ENCODE measurements at places on chromosomes 2 and 18.

GRCh38 chr2:94870440-94871225 lies 597 bp upstream of the TEKT4 start:
- no peak for DNase-seq

- peak; percentile 55 for DNase-seq
Measured at GRCh38 chr2:201860636-201861066, 54.3 kb downstream of the CDK15 start.

- DNase-seq, result no peak
Measured at GRCh38 chr2:32691678-32692077, 63.8 kb downstream of the TTC27 start.

DNA sequence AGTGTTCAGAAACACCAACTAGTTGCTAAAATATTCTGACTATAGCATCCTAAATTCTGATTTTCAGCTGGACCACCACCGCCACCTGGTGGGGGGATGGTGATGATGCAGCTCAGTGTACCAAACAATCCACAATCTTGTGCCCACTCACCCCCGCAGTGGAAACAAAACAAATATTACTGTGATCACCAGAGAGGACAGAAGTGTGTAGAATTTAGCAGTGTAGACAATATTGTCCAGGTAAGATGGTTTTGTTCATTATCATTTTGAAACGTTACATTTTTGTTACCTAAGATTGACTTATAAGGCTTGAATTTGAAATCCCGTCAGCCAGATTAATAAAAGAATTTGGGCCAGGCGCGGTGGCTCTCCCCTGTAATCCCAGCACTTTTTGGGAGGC lies 31.7 kb upstream of the UBXN4 start:
- peak; percentile 47 for DNase-seq

DNA sequence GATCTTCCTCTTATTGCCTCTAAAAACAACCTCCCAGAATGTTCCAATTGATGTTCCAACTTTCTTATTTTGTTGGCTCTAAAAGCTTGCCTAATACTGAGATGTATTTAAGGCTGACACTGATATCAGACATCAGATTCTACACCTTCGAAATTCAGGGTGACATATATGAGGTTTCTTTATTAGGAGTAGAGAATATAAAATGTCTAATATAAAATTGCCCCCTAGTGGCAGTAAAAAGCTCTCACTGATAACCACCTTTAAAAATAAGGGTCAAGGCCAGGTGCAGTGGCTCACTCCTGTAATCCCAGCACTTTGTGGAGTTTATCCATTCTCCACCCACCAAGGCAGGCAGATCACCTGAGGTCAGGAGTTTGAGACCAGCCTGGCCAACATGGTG lies 789.7 kb upstream of the SLC39A10 start:
- no peak for DNase-seq

DNA sequence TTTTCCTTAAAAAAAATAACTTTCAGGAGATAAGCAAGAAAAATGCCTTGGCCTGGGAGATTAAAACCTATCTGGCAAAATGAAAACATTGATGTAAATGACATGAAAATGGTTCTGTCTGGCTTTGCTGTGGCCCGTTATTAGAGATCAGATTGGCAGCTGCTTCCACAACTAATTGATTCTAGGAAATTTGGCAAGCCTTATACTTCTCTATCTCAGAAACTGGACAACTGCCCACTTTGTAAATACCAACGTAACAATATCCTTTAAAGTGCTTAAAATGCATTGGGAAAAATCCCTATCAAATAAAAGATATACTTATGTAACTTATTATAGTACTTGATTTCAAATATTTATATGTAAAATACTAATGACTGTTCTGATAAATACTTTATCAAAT lies 14.2 kb upstream of the SKA1 start:
- no peak for DNase-seq

DNA sequence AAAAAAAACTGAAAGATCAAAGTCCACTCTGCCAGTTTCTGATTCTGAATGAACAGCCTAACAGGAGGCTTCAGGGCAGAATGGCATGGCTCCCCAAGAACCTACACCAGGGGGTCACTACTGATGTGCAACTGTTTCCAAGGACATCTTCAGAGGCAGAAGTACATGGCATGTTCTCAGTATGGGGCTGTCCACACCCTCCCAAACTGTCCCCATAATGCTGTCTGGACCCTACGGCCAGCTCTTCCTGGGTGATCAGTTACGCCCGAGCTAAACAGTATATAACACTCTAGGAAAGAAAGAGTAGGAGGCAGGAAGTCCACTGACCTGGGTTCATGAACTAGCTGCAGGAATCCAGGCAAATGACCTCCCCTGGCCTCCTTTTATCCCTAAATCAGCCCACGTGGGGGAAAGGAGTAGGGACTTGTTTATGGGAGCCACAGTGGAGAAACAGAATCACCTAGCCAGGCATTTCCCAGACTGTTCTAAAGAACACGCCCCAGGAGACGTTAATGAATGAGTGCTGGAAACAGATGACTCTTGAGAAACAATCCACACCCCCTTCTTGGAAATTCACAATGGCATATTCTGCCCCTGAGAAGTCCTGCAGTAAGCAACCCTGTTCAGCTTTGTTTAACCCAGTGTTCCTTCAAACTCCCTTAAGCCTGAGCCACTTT lies 2.5 kb downstream of the TMBIM1 start:
- no peak for DNase-seq

- no peak for DNase-seq
Measured at GRCh38 chr2:227889336-227889735, 17.9 kb downstream of the DAW1 start.

DNA sequence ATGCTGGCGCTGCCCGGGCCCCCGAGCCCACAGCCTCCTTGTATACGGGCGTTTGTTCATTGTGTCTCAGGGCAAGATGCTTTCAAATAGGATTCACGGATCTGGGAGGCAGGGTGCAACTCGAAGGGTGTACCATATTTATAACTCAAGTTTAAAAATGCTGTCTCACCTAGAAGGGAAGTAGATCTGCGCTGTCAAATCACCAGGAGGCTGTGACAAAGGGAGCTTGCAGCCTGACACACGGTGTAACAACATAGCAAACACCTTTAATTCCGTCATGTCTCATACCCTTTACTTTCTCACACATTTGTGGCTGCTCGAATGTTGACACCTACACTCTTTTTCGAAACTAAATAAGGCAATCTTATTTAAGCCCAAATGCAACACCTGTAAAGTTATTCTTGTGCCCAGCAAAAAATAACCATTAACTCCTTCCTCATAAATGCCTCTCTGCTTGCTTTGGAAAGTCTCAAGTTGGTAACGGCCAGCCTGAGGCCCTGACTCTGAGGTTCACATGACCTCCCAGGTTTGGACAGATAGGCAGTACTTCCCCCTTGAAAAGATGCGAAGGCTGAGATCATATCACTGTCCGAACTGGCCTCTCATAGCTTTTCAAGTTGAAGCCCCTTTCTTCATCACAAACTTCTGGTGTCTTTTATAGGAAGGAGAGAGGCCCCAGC lies 11.6 kb downstream of the ZEB2 start:
- DNase-seq, result no peak

- DNase-seq, result no peak
Measured at GRCh38 chr2:88448248-88448647, 4.2 kb downstream of the FOXI3 start.

DNA sequence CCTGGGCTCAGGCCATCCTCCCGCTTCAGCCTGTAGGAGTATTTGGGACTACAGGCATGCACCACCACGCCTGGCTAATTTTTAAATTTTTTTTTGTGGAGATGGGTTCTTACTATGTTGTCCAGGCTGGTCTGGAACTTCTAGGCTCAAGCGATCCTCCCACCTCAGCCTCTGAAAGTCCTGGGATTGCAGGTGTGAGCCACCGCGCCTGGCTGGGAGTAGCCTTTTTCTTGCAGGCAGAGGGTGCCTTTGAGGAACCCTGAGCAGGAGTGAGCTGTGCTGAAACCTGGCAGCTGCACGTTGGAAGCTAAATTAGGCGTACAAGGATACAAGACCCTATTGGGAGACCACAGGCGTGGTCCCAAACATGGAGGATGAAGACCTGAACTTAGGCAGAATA lies 8.0 kb downstream of the CTDSP1 start:
- DNase-seq, result no peak

- DNase-seq, result no peak
Measured at GRCh38 chr2:10345126-10345525, 42.4 kb downstream of the HPCAL1 start.

DNA sequence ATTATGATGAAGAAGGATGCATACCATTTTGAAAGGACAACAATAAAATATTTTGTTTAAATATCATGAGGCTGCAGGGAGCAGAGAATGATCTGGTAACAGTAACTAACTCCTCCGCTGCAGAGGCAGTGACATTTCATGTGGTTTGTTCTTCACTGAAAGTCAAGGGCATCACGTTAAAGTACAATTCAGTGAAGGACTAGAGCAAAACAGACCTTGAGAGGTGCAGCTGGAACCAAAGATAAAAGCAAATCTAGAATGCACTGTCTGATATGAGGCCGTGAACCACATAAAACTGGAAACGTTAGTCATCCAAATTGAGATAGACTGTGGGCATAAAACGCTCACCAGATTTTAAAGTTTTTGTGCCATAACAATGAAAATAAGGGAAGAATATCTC lies 522.9 kb upstream of the TNP1 start:
- no peak for DNase-seq

DNA sequence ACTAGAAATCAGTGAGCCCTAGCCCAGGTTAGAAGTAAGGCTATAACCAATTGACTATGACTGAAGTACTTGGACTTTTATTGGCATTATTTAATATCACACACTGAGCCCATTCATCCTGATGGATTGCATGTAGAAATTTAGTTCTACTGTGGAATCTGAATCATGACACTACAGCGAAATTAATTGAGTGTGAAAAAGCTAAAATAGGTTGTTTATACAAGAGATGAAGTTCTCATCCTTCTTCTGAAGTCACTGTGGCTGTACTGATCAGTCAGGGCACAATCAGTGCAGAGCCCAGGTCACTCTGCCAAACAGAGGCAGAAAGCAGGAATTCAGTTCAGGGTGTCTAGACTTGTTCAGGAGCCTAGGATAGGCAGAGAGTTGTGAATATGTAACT lies 158.9 kb downstream of the BABAM2 start:
- DNase-seq, result no peak

- no peak for DNase-seq
Measured at GRCh38 chr2:14433946-14434495, 198.5 kb upstream of the LRATD1 start.

- DNase-seq, result no peak
Measured at GRCh38 chr2:100537918-100538317, 24.9 kb upstream of the PDCL3 start.

- no peak for DNase-seq
Measured at GRCh38 chr2:1742301-1742680, 2.0 kb downstream of the PXDN start.

GRCh38 chr2:54669677-54670484 lies 53.6 kb upstream of the EML6 start:
- DNase-seq, result peak; percentile 57

DNA sequence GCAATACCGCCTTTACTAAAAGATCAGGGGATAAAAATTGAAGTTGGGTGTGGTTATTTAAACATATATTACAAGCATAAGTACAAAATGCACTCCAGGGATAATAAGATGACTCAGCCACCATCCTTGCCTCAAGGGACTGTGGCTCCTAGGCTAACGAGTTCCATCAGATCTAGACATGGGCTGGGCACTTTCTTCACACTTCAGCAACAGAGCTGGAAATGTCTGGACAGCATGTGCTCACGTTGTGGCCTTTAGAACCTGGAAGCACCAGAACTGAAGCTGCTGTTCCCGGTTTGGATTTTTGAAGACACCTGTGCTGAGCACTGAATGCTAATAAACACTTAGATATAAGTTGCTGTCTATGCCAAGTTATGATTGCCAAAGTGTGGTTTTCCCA lies 384.2 kb upstream of the SALL3 start:
- DNase-seq, result no peak

GRCh38 chr18:2881840-2882195 lies 35.0 kb downstream of the EMILIN2 start:
- DNase-seq, result no peak

GRCh38 chr2:233856184-233856583 lies 1.8 kb upstream of the HJURP start:
- no peak for DNase-seq

- no peak for DNase-seq
Measured at GRCh38 chr2:51151490-51152140, 119.7 kb upstream of the NRXN1 start.

- DNase-seq, result no peak
Measured at GRCh38 chr2:24830351-24830750, 37.1 kb downstream of the CENPO start.

GRCh38 chr2:233007739-233008138 lies 5.3 kb downstream of the NGEF start:
- no peak for DNase-seq

DNA sequence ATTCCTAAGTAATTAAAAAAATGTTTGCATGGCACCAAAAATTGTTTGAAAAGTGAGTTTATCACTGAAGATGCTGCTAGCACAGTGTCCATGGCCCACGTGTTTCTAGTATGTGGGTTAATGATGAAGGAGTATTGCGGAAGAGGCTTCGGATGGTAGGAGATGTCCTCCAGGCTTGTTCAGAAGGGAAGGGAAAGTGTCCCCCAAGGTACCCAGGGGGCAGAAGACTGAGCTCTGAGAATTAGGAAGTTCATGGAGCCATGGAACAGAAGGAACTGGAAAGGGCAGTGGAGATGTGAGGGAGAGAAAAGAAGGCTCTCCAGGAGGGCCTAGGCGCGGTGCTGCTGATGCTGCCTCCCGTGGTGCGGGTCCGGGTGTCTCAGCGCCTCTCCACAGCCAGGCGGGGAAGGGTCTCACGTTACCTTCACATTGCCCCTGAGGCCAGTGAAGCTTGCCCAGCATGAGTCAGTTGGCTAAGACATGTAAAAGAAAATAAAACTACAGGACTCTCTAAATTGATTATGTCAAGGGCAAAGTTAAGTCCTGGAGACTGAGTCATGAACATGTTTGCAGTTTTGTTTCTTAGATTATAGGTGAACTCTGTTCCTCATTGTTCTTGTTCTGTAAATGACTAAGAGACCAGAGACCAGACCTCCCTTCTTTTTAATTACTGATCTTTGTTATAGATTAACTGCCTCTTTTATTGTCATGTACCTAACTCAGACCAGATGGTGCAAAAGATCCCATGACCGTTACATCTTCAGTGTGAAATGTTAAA lies 89.0 kb downstream of the MTCL1 start:
- DNase-seq, result no peak

GRCh38 chr2:174840436-174840835 lies 76.2 kb upstream of the CHRNA1 start:
- DNase-seq, result no peak

- no peak for DNase-seq
Measured at GRCh38 chr2:42951263-42951938, 159.0 kb upstream of the HAAO start.

- no peak for DNase-seq
Measured at GRCh38 chr2:216516730-216517350, 18.2 kb downstream of the RPL37A start.

DNA sequence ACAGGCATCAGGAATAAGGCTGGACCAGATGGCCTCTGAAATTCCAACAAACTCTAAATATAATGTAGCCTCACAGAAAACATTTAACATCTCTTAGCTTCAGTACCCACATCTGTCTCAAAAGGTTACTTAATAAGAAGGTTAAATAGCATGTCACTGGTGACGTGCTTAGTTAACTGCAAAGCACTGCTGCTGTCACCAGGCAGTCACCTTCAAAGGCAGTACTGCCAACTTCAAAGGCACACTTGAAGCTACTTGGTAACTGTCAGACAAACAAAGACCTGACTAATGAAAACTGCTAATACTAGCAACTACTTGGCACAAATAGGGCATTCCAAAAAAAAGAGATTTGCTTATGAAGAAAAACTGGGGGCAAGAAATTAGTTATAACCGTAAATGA lies 36.2 kb downstream of the EPG5 start:
- no peak for DNase-seq
